ENCODE measurements at places on chromosomes 11 and 22. TPM values are rescaled to one million over a fixed set of nuclear protein-coding genes. Genes with fewer than 3 reads are reported as not detected.
A peak's percentile ranks its signal among the peaks of the same experiment; 100 is the strongest.

DNA sequence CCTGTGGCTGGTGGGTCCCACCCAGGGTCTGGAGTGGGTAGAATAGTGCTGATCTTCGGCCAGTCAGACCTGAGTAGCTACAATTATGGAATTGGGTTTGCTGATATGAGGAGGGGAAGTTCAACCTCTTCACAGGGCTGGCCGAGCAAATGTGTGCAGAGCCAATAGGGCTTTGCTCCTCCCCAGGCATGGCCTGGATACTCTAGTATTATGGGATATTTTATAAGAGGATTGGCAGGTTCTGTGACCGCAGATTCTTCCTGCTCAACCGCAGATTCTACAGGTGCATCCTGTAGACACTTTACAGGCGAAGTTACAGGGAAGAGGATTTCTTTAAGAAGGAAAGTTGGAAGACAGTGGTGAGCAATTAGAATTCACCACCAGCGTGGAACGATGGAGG, 44.3 kb downstream of the TBC1D22A start:
- H3K27me3 ChIP-seq = no peaks in the 10 kb centered on the region
- no peak overlapping the region for H3K27ac ChIP-seq
- DNase-seq = no peak
- no peak overlapping the region for H3K4me3 ChIP-seq
- peaks cover 9% of the 10 kb centered on the region for H3K4me1 ChIP-seq

DNA sequence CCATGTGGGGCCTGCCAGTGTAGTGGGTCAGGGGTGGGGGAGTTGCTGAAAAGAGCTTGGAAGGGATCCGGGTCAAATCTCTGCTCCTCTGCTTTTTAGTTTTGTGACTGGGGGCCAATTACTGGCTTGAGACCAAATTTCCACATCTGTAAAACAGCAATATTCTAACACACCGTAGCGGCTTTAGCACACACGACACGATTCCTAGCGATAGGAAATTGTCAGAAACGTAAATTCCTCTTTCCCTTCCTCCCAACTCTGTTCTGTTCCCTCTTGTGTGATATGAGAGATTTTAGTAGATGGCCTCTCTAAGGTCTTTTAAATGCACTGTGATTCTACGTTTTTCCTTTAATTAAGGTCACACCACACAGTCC, 71.9 kb downstream of the MICAL2 start:
- no peak overlapping the region for H3K4me3 ChIP-seq
- H3K27me3 ChIP-seq = no peaks in the 10 kb centered on the region
- no peak for DNase-seq
- peak overlapping the region; percentile 3 for H3K27ac ChIP-seq

GRCh38 chr11:64787526-64788320, 9.4 kb upstream of the SF1 start:
- no peak for DNase-seq
- no peak overlapping the region for H3K4me3 ChIP-seq
- H3K27me3 ChIP-seq = no peaks in the 10 kb centered on the region
- no peaks in the 10 kb centered on the region for H3K4me1 ChIP-seq
- peaks cover 18% of the 10 kb centered on the region for H3K36me3 ChIP-seq

- H3K27me3 ChIP-seq = no peaks in the 10 kb centered on the region
- no peak for DNase-seq
- H3K4me3 ChIP-seq = no peak overlapping the region
- H3K36me3 ChIP-seq = no peaks in the 10 kb centered on the region
- H3K4me1 ChIP-seq = peaks cover 8% of the 10 kb centered on the region
Measured at GRCh38 chr22:19991645-19992451, 24.8 kb downstream of the ARVCF start.

DNA sequence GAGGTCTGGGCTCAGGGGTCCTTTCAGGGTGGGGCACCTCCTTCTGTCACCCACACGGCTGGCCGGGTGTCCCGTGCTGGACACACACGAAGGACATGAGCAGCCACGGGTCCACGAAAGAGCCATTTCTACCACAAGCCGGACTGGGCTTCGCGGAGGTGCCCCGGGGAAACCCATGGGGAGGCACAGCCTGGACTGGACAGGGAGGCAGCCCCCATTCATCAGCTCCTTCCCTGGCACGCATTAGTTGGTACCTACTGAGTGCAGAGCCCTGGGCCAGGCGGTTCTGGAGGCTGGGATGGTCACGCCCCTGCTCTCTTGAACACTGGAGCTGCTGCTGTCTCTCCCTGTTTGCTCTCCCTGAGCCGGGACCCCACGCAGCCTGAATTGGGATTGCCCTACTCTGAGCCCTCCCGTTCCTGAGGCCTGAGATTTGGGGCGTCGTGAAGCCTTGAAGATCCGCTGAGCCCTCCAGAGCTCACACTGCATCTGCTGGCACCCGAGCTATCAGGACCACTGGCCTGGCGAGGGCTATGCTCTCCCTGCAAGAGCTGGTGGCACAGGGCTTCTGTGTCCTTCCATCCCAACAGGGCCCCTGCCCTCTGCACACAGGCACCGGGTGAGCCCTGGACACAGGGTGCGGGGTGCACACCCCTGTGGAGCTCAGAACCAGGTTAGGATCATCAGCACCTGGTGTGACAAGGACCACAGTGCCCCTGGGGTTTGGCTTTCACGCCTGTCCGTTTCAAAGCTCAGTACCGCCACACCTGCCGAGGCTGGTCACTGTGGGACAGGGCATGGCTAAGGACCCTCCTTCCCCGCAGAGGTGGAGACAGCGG, 84.6 kb downstream of the MYEOV start:
- no peak overlapping the region for H3K27ac ChIP-seq
- no peak overlapping the region for H3K4me3 ChIP-seq
- no peaks in the 10 kb centered on the region for H3K27me3 ChIP-seq
- peaks cover 30% of the 10 kb centered on the region for H3K4me1 ChIP-seq
- no peak for DNase-seq
- H3K36me3 ChIP-seq = no peaks in the 10 kb centered on the region

GRCh38 chr11:6411594-6412031, 7.3 kb downstream of the APBB1 start:
- DNase-seq = no peak
- H3K27ac ChIP-seq = no peak overlapping the region
- peaks cover 24% of the 10 kb centered on the region for H3K4me1 ChIP-seq
- no peaks in the 10 kb centered on the region for H3K27me3 ChIP-seq
- H3K36me3 ChIP-seq = peaks cover 12% of the 10 kb centered on the region
- no peak overlapping the region for H3K4me3 ChIP-seq

DNA sequence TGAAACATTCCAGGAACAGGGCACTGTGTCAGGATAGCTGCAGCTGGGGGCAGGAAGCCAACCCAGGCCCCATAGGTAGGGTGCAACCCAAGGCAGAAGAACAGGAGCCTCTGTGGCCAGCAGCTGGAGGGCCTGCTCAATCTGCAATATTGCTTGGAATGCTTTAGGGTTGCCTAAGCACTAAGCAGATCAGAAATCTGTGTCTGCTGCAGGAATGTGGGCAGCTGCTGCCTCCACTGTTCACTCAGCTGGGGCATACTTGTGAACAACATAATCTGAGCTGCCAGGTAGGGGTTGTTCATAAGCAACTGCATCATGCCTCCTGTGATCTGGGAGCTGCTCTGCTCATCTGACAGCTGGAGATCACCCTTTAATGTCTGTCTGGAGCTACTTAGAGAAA, 1.7 kb downstream of the UBQLNL start:
- no peaks in the 10 kb centered on the region for H3K4me1 ChIP-seq
- H3K27me3 ChIP-seq = no peaks in the 10 kb centered on the region
- no peaks in the 10 kb centered on the region for H3K36me3 ChIP-seq

GRCh38 chr11:115522302-115522701, 18.1 kb upstream of the CADM1 start:
- no peak overlapping the region for H3K27ac ChIP-seq
- H3K4me3 ChIP-seq = no peak overlapping the region
- DNase-seq = no peak
- H3K27me3 ChIP-seq = no peaks in the 10 kb centered on the region
- no peaks in the 10 kb centered on the region for H3K36me3 ChIP-seq
- H3K4me1 ChIP-seq = no peaks in the 10 kb centered on the region

GRCh38 chr11:79294845-79295731, 145.7 kb downstream of the TENM4 start:
- no peaks in the 10 kb centered on the region for H3K36me3 ChIP-seq
- no peaks in the 10 kb centered on the region for H3K27me3 ChIP-seq
- H3K4me3 ChIP-seq = no peak overlapping the region
- DNase-seq = no peak
- no peak overlapping the region for H3K27ac ChIP-seq

- H3K27me3 ChIP-seq = no peaks in the 10 kb centered on the region
- peaks cover 33% of the 10 kb centered on the region for H3K4me1 ChIP-seq
- H3K27ac ChIP-seq = peak overlapping the region; percentile 79
- H3K36me3 ChIP-seq = no peaks in the 10 kb centered on the region
- peak; percentile 90 for DNase-seq
Measured at GRCh38 chr11:12287374-12288211, 89.8 kb upstream of the PARVA start.

- H3K4me1 ChIP-seq = no peaks in the 10 kb centered on the region
- no peak overlapping the region for H3K4me3 ChIP-seq
- H3K36me3 ChIP-seq = no peaks in the 10 kb centered on the region
- DNase-seq = no peak
Measured at GRCh38 chr22:36985211-36985889, 33.9 kb downstream of the TST start.

- H3K4me1 ChIP-seq = no peaks in the 10 kb centered on the region
- no peaks in the 10 kb centered on the region for H3K27me3 ChIP-seq
- H3K36me3 ChIP-seq = no peaks in the 10 kb centered on the region
- no peak for DNase-seq
- H3K4me3 ChIP-seq = no peak overlapping the region
- H3K27ac ChIP-seq = no peak overlapping the region
Measured at GRCh38 chr11:72985645-72986044, 156.5 kb downstream of the FCHSD2 start.

- no peaks in the 10 kb centered on the region for H3K27me3 ChIP-seq
- H3K27ac ChIP-seq = no peak overlapping the region
- no peaks in the 10 kb centered on the region for H3K4me1 ChIP-seq
- H3K36me3 ChIP-seq = no peaks in the 10 kb centered on the region
- peak; percentile 87 for DNase-seq
- H3K4me3 ChIP-seq = no peak overlapping the region
Measured at GRCh38 chr22:22770280-22770871, 117.2 kb upstream of the IGLL5 start.

- H3K27me3 ChIP-seq = no peaks in the 10 kb centered on the region
- no peaks in the 10 kb centered on the region for H3K36me3 ChIP-seq
- no peak overlapping the region for H3K27ac ChIP-seq
- no peaks in the 10 kb centered on the region for H3K4me1 ChIP-seq
- H3K4me3 ChIP-seq = no peak overlapping the region
Measured at GRCh38 chr11:117394221-117394925, 66.7 kb downstream of the CEP164 start.

DNA sequence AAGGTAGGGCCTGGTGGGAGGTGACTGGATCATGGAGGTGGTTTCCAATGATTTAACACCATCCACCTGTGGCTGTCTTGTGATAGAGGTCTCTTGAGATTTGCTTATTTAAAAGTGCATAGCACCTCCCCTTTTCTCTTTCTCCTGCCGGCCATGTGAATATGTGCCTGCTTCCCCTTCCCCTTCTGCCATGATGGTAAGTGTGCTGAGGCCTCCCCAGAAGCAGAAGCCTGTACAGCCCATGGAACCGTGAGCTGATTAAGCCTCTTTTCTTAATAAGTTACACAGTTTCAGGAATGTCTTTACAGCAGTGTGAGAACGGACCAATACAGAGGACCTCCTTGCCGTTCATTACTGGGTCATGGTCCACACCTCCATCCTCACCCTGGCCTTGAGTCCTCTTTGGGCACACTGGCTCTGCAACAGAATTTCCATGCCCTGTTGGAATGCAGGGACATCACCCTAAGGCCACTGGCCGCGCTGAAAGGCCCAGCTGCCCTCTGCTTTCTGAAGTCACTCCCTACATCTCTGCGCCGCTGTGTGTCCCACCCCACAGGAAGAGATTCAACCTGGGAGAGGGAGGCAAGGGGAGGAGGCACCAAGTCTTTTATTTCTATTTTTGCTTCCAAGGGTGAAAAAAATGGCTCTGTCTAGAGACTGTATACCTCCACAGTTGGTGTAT, 49.0 kb upstream of the DKK3 start:
- no peaks in the 10 kb centered on the region for H3K4me1 ChIP-seq
- H3K4me3 ChIP-seq = no peak overlapping the region
- peak; percentile 67 for DNase-seq
- no peak overlapping the region for H3K27ac ChIP-seq

- no peaks in the 10 kb centered on the region for H3K4me1 ChIP-seq
- H3K4me3 ChIP-seq = no peak overlapping the region
- H3K36me3 ChIP-seq = no peaks in the 10 kb centered on the region
- H3K27me3 ChIP-seq = no peaks in the 10 kb centered on the region
- no peak for DNase-seq
Measured at GRCh38 chr11:107496011-107496410, 38.4 kb upstream of the CWF19L2 start.

GRCh38 chr11:34245041-34245440, 112.8 kb downstream of the ABTB2 start:
- H3K27ac ChIP-seq = no peak overlapping the region
- no peaks in the 10 kb centered on the region for H3K36me3 ChIP-seq
- no peaks in the 10 kb centered on the region for H3K27me3 ChIP-seq
- no peak for DNase-seq
- H3K4me3 ChIP-seq = no peak overlapping the region
- H3K4me1 ChIP-seq = peaks cover 23% of the 10 kb centered on the region

GRCh38 chr22:48321986-48322545, 1505.6 kb downstream of the BRD1 start:
- H3K4me1 ChIP-seq = no peaks in the 10 kb centered on the region
- no peak overlapping the region for H3K27ac ChIP-seq
- H3K36me3 ChIP-seq = no peaks in the 10 kb centered on the region
- H3K4me3 ChIP-seq = no peak overlapping the region

DNA sequence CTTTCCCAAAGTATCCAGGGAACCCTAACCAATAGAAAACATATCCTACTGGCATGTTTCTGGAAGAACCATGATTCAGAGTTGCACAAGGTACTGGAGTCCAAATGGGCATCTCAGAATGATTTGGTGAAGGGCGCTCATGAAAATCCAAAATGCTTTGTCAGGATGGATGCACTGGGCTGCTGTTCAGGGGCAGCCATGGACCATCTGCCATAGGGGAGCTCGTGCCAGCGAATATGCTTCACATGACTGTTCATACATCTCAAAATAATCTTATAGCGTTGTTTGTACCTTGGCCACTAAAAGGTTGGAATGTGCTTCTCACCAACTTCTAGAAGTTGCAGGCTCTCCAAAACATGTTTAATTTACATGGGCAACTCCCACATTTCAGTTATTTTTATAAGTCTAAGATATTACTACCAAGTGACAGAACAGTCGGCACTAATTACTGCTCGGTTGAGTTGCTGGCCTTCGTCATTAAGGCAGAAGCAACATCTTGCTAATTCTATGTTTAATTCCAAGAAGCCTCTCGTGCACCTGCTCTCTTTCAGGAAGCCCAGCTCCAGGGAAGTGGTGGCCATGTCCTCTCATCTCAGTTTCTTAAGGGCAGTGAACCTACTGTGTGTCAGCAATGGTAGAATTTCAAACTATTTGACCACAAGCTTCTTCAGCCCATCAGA, 1497.7 kb downstream of the TBC1D22A start:
- no peaks in the 10 kb centered on the region for H3K27me3 ChIP-seq
- H3K27ac ChIP-seq = no peak overlapping the region
- peaks cover 7% of the 10 kb centered on the region for H3K4me1 ChIP-seq
- no peak for DNase-seq

GRCh38 chr11:790721-791564, 1.1 kb upstream of the CEND1 start:
- no peaks in the 10 kb centered on the region for H3K36me3 ChIP-seq
- H3K27ac ChIP-seq = no peak overlapping the region
- no peak overlapping the region for H3K4me3 ChIP-seq
- no peaks in the 10 kb centered on the region for H3K27me3 ChIP-seq
- no peak for DNase-seq
- H3K4me1 ChIP-seq = peaks cover 31% of the 10 kb centered on the region

The GAB4 gene
- total RNA-seq = not detected

The NELL1 gene
- total RNA-seq = 0.49 TPM

The BRSK2 gene
- 3.9 TPM for total RNA-seq

The C11orf52 gene
- 1.5 TPM for total RNA-seq

The PANX3 gene
- not detected for total RNA-seq

The LSP1 gene
- total RNA-seq = 32.7 TPM

The PGA5 gene
- total RNA-seq = not detected

The CABP7 gene
- not detected for total RNA-seq

The CRYBB3 gene
- total RNA-seq = not detected

The TSPAN32 gene
- 3.7 TPM for total RNA-seq

The CFAP300 gene
- total RNA-seq = 1.7 TPM

All from vagina (tissue), 2 donors.